Fibroblast of skin of abdomen (primary cell): ENCODE measurements at places on chromosomes 7 and 10.
A peak's percentile ranks its signal among the peaks of the same experiment; 100 is the strongest.

- DNase-seq, result peak; percentile 48
These were observed 104.6 kb downstream of the ITGB8 start for GRCh38 chr7:20435305-20435704.

DNA sequence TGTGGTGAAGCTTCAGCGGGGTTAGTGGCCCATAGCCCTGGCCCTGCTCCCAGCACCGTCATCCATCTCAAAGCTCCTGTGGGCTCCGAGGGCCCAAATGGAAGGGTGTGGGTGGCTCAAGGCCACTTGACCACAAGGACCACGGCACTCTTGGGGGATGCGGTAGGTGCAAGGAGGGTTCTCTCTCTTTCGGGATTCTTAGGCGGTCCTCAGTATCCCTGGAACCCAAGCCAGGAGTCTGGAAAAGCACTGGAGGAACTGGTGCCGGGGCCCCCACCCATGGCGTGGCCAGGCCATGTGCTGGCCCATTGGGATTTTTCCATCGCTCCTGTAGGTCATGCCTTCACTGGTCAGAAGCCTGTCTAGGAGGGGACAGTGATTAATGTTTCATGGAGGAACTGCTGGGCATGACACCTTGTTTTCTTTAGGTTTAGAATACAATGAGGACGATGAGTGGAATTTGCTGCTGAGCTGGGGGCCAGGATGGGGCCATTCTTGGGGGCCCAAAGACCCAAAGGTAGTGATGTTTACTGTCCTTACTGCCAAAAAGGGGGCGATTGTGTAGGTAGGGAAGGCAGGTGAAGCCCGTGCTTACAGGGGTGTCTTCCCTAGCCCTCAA, 16.7 kb downstream of the AQP1 start:
- DNase-seq, result no peak

DNA sequence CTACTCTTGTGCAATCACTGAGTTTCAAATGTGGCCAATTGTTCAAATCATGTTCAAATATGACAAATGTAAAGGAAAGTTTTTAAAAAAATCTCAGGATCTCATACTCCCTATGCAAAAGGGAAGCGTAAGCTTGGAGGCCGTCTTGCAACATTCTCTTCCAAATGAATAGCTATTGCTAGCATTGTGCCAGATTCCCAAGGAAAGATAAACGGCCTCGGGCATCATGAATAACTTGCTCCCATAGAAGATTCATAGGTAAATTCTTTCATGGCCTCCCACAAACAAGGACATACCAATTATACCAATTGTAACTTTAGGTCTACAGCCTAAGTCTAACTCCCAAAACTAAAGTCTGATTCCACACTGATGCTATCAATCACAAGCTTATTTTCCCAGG, 416.9 kb downstream of the THSD7A start:
- no peak for DNase-seq

- DNase-seq, result no peak
These were observed 93.9 kb downstream of the FAM53B start for GRCh38 chr10:124650263-124650662.

DNA sequence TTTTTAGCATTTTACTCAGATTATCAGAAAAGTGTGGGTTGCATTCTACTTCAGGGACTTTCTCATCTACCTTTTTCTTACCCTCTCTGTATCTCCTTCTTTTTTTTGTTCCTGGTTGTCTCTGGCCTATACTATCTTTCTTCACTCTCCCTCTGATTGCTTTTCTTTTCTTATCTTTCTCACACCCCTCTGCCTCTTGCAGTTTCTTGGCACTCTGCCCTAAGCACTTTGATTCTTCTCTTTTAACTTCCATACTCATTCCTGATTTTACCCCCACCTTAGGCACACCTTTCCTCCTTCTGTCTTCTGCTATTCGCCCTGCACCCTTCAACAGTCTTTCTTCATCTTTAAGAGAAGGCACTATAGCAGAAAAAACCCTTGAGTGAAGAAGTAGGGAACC, 92.8 kb upstream of the HPS1 start:
- DNase-seq, result no peak

DNA sequence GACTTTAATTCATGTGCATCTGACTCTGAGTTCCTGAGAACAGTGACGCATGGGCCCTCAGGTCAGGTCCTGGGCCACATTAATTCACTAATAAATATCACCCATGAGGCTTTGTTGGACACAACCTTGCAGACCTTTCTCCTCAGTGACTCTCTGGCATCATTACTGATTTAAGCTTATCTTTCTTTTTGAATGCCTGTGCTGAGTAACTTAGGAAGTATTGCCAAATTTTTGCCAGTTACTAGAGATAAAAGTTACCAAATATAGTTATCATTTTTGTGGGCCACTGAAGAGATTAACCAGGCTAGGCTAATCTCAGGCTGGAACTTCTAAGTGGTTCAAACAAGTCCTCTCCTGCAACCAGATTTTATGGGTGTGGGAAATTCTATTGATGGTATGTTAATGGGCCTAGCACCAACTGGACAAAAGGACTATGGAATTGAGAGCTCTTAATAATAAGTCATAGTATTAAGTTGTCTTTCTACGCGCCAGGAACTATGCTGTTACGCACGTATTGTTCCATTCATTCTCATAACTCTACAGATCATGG, 28.8 kb upstream of the PRTFDC1 start:
- DNase-seq, result peak; percentile 18

- no peak for DNase-seq
These were observed 1.1 kb upstream of the PWWP2B start for GRCh38 chr10:132395704-132396493.

DNA sequence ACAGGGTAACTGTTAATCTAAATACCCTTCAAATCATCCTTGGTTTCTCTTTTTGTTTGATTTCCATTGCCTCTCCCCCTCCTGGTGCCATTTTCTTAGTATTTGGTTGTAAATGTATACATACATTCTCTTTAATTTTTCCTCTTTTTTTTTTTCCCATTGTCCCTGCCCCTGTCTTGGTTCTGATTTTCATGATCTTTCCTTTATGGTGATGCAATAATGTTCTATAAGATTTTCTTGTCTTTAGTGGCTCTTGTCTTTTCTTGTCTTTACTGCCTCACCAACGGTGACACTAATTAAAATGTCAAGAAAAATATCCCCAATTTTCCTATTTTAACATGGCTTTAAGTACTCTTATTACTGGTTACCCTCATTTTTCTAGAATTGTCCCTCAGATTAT, 135.9 kb upstream of the POT1 start:
- DNase-seq, result no peak

- DNase-seq, result no peak
These were observed 653.6 kb downstream of the REEP3 start for GRCh38 chr10:64174666-64175255.

DNA sequence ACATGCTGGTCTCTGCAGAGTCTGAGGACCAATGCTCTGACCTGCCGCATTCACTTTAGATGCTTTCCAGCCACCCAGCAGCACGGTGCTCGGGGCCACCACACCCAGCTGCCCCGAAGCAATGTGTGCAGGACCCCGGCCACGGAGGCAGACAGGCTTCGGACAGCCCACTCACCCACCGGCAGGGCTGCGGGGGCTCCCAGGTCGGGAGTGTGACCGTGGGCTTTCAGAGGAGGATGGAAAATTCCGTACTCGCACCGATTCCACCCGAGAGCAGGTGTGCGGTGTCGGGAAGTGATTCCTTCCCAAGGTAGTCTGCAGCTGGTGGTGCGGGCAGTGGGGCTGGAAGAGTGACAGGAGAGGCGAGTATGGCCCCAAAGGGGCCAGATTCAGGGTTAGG, 190.9 kb downstream of the DNAJB6 start:
- no peak for DNase-seq
